Fibroblast of upper back skin (primary cell): ENCODE measurements at places on chromosomes 1 and 21.

- DNase-seq, result peak; percentile 79
Observed at GRCh38 chr1:86062453-86062852, 94.1 kb downstream of the COL24A1 start.

DNA sequence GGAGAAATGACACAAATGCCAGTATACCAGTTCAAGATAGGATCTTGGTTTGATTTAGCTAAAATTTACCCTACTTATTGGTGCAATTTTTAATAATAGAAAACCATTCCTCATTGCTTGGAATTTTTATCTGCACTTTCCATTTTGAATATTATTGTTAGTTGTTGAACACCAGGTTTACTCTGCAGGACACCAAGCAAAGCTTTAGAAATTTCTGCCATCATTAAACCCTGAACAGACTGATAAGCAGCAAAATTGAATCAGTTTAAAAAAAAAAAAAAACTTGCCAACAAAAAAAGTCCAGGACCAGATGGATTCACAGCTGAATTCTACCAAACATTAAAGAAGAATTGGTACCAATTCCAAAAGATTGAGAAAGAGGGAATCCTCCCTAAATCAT lies 71.5 kb downstream of the POU2F1 start:
- no peak for DNase-seq

- DNase-seq, result no peak
Observed at GRCh38 chr1:209420276-209420675, 163.2 kb upstream of the CAMK1G start.

DNA sequence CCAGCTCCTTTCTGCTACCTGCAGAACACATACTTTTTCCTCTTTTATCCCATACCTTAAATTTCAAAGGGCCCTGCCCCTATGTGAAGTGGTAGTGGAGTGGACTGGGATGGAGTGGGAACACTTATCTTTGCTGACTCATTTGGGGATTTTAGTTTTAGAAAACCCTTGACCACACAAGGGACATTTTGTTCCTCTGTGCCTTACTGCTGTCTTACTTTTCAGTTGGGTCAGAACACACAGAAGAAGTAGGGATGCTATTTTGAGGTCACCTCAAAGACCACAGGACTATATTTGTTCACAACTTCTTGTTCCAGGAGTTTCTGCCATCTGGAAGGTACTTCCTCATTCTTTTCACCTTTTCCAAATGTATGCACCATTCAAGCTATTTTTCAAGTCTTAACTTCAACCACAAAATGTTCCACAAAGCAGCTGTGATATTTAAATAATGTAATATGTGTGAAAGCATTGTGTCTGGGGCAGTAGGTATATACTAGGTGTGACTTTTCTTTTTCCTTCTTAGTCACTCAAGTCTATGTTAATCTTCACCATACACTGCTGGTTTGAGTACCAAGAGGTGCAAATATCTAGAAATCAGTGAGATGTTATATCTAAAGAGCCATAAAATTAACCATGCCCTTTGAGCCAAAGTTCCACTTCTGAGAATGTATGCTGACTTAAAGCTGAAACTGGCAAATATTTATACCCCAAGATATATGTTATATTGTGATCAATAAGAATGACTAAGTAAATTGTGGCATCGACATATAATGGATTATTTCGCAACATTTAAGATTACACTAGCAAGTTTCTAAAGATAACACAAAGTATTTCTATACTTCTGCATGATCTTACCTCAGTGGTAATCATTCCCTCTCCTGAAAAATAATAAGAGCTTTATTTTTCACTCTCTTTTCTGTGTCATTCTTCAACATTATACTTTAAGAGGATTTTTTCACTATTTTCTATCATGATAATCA lies 308.5 kb downstream of the MRPL39 start:
- no peak for DNase-seq

DNA sequence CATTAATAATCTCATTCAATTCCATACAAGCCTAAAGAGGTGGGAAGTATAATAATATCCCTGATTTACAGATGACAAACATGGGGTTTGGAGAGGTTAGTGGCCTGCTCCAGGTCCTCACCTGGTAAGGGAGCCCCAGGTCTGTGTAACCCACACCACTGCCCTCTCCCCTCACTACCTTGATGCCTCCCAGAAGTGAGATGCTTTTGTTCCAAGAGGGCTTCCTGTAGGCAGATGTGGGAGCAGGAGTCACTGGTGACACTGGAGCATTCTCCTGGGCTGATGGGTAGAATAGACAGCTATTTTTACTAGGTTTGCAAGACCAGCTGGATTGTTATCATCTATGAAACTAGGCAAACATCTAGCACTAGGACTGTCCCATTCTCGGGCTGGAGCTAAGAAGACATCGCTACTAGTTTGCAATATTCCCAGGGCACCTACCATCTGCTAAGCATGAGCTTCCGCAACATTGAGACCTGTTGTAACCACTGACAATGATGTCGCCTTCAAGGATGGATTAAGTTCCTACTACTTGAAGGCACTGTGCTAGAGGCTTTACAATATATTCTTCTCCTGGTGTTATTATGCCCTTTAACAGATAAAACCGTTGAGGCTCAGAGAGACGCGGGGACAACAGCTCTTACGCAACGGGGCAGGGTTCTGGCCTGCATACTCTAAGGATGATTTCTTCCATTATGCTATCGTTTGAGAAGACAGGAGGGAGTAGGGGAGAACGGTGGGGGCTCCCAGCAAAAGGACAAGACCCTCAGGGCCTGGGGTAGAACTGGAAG lies 35.0 kb downstream of the BATF3 start:
- DNase-seq, result no peak
